ENCODE measurements at places on chromosomes 2 and 18.

GRCh38 chr2:33168425-33168824, 221.7 kb downstream of the LTBP1 start:
- DNase-seq = no peak

DNA sequence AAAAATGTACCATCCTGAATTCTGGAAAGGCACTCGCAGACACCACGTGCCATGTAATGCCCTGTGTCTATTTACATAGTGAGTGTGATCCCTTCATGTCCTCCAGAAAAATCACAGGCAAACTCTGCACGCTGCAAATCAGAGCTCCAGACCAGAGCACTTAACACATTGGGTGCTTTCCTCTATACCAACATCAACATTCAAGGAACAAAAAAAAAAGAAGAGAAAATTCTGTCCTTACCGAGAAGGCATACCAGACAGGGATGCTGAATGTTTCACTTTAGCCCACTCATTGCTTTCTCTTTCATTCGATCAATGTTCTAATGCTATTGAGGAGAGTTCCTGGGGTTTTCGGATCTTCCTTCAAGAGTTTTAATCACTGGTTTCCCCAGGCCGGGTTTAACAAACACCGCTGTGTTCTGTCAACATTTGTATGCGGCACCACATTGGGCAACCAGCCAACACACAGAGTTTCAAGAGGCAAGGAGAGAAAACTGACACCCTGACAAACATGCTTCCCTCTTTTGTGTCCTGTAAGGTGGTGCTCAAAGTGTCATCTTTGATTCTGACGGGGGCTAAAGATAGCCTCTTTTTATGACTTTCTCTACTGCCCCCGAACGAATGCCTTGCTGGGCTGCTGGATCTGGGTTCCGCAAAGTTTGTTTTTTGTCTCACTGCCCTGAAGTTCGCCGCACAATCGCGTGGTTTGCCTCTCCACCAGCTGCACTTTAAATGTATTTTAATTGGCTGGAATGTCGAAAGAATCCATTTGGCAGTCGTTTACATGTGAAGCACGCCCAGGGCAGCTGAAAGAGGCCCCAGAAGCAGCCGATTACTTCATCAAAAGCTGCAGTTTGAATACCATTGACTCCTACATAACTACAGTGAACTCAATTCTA, 106.4 kb upstream of the NCKAP5 start:
- DNase-seq = no peak

- DNase-seq = no peak
These were observed 2.1 kb downstream of the GPBAR1 start for GRCh38 chr2:218262631-218263586.

DNA sequence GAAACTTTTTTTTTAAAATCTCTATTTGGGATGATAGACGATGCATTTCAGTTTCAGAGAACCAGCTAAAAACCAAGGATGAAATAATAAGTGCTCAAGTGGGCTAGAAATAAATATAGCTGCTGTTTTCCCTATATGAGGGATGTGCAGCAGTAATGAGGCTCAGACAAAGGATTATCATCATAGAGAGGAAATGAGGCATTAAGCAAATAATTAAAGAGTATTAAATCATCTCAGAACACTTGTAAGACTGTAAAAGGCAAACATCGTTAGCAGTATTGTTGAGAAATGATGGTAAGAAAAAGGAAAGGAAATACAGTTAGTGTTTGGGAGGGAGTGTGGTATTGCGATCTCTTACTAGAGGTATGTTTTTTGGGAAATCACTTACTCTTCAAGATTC, 233.5 kb downstream of the TGIF1 start:
- DNase-seq = no peak

DNA sequence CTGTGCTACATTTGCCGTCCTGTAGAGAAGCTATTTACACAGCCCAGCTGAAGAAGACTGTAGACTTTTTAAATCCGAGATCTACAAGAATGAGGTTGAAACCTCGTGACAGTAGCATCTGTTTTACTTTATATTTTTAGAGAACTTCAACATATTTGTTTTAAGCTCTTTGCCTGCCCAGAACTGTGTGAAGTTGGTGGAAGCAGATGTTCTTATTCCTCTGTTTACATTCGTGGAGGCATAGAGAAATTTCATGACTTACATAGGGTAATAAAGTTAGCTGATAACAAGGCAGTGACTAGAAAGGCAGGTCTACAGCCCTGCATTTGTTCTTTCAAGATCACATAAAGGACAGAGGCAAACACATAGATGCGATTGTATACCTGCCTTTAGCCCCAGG, 47.0 kb upstream of the MAP3K20 start:
- DNase-seq = no peak

- DNase-seq = no peak
These were observed 201.7 kb upstream of the STK17B start for GRCh38 chr2:196372811-196373664.

DNA sequence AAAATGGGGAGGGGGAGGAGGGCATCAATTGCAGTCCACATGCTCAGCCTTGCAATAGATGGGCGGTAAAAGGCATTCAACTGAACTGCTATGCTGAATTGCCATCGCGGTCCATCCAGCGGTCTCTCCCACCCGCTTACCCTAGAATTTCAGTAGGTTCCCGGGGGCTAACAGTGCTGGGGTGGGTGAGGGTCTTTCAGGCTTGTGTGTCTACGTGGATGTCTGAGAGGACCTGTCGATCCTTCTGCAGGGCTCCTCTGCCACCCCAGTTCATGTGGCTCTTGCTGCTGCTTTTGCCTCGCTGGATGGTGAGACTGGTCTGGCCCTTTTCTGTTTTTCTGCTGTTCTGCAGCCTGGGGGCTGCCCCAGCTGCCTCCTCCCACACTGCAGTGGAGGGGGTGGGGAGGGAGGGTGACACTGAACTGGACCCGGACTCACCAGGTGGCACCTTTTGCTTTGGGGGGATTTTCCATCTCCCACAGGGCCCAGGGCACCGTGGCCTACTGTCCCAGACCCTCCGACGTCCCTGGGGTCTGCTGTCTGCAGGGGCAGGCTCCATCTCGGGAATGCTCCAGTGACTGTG, 14.1 kb downstream of the ACKR3 start:
- no peak for DNase-seq

DNA sequence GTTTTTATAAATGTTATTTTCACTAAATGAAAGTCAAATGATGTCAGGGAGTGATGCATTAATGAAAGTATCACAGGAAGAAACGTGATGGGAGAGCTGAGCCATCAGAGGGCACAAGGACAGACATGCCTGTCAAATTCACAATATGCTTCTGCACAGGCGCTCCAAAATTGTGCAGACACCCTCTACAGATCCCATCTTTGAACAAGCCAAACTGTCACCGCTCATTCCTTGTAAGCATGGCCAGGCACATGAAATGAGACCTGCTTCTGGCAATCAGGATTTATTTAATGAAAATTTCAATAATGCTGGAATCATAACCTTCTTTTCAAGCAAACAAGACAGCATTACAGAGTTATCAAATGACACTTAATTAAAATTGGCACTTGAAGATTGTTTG, 20.4 kb upstream of the FSHR start:
- DNase-seq = no peak

DNA sequence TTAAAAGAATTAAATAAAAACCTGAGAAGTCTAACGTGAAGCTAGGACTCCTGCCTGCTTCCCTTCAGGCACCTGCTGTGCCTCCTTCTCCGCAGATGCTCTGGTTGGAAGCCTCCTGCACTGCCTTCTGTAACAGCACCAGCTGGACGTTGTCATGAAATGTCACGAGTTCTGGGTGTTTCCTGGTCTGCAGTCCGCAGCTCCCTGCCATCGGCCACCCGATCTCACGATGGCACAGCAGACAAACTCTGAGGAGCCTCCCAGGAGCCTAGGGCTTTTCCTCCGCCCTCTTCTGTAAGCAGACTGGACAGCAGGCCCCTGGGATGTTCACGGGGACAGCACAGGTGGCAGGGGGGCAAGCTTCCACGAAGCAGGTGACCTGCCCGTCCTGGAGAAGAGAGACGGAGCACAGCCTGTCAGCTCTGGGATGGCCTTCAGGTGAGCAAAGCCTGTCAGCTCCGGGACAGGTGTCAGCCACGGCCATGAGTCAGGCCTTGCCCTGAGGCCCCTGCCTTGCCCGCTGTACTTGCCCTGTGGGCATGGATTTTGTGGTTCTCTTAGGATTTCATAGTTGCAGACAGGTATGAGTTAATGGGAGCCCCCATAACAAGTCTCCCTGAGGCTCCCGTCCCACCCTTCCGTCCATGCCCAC, 110.3 kb downstream of the PXDN start:
- no peak for DNase-seq

DNA sequence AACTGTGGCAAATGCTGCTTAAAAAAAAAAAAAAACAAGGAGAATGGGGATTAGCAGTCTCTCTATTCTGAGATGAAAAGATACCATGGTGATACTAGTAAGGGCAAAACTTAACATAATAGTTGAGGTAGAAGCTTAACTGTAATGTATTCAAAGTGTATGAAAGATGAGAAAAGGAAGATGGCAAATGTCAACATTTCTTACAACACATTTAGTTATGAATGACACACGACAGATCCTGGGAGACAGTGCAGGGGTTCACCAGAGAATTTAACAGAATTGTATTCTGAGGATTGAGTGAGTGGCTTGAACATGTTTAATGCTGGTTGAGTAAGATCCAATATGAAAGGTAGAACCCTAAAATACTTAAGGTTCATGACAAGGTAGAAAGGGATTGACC, 52.7 kb downstream of the CUL3 start:
- DNase-seq = no peak

GRCh38 chr2:71603311-71603811, 150.0 kb downstream of the DYSF start:
- no peak for DNase-seq

DNA sequence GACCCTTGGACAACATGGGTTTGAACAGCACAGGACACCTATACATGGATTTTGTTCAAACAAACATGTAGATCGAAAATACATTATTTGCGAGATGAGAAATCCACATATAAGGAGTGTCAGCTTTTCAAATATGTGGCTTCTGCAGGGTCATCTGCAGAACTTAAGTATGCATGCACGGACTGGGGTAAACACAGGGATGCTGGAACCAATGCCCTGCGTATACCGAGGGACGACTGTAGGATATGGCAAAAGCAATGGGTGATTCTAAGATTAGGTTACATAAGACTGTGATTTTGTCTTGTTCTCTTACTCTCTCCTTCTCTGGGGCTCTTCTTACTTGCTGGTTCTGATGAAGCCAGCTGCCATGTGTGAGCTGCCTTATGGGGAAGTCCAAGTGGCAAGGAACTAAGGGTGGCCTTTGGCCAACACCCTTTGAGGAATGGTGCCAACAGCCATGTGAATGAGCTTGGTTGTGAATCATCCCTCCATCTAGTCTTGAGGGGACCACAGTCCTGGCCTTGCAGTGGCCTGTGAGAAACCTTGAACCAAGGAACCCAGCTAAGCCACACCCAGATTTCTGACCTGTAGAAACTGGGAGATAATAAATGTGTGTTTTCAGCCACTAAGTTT, 66.5 kb downstream of the EVA1A start:
- DNase-seq = no peak

DNA sequence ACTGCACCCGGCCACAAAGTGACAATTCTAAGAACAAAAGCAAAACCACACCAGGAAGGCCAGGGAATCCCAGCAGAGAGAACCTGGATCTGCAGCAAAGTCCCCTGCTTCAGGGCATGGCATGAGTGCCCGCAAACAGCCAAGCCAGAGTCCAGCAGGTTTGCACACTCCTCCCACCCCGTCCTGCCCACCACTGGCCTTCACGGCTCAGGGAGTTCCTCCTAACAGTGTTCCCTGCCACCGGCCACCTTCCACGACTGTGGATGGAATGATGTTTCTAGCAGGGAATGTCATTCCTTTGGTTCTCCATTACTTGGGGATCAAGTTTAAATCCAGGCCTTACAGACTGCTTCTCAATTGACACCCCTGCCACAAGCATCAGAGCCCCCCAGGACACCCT, 42.0 kb upstream of the B3GNT7 start:
- no peak for DNase-seq

GRCh38 chr2:175126661-175127060, 41.3 kb downstream of the ATF2 start:
- DNase-seq = no peak

DNA sequence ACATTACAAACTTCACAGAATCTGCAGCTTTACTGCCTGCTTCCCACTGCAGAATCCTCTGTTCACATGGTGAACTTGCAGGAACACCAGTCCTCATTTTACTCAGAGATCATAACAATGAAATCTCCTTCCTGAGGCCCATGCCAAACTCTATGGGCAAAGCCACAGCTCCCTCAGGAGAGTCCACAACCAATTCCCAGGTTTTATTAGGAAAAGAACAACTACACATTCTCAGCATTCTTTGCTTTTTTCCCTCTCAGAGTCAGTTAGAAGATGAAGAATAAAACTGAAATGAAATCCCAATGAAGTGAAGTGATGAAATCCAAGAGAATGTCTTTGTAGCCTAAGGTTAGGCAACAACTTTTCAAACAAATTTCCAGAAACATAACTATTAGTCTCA, 233.7 kb downstream of the DSEL start:
- no peak for DNase-seq

- no peak for DNase-seq
These were observed 171.0 kb downstream of the KLHL29 start for GRCh38 chr2:23555944-23556343.

DNA sequence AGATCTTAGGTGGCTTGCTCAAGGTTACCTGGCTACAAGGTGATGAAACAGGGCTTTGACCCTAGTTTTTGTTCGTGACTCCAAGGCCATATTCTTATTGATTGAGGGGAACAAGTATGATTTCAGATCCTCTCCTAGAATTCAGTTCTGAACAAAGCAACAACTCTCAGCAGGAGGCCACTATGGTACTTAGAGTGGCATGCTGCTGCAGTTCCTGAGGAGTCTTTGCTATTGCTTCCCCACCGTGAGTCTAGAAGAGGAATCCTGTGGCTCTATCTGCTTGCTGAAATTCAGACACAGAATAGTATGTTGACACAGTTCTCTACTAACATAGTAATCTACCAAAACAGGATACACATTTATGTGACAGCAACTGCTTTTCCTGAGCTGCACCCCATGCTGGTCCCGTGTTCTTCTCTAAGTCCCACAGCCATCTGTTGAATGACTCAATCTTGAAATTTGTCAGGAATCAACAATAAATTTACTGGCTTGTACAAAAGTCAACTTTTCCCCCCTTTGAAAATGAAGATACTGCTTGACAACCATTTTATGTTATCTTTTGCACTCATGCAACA, 4.1 kb downstream of the TGFBRAP1 start:
- DNase-seq = no peak

GRCh38 chr2:30371028-30371689, 75.9 kb upstream of the LCLAT1 start:
- DNase-seq = no peak

- peak; percentile 43 for DNase-seq
These were observed 42.4 kb downstream of the HK2 start for GRCh38 chr2:74876081-74876886.

GRCh38 chr2:111904726-111905474, 6.5 kb downstream of the MERTK start:
- no peak for DNase-seq

GRCh38 chr2:235506997-235507615, 13.3 kb downstream of the AGAP1 start:
- no peak for DNase-seq

DNA sequence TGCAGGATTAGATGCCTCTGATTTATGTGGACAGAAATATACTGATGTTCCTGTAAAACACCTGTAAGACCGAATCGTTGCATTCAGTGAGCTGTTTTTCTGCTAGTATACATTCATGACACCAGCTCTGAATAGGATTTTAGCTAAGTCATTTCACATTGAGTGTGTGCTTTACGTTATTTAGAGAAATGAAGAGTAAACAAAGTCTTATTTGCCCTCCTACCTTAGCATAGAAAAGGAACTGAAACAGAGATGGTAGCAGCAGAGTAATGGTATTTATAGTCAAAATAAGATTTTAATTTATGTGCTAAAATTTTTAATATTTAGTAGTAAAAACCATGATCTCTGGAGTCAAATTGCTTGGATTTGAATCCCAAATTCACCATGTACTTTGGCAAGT, 168.0 kb downstream of the CERS6 start:
- no peak for DNase-seq
